Osteoblast (primary cell): ENCODE measurements at places on chromosomes 5 and 9.

- DNase-seq, result no peak
Measured at GRCh38 chr5:166262395-166262794, 2029.0 kb upstream of the WWC1 start.

DNA sequence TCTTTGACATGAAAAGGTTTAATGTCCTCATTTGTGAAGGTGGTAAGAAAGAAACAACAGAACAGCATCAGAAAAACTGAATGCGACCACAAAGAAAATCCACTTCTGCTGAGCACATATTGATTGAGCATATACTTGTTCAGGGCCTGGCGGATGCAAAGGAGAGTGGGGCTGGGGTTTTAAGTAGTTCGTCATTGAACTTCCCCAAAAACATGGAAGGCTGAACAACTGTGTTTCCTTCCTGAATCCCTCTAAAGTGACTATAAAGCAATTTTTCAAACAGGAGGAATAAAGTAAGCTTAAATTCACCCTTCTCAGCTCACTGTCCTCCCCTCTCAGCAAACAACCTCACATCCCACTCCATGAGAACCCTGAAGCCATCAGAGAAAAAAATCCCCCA lies 262.9 kb downstream of the AGTPBP1 start:
- DNase-seq, result no peak

DNA sequence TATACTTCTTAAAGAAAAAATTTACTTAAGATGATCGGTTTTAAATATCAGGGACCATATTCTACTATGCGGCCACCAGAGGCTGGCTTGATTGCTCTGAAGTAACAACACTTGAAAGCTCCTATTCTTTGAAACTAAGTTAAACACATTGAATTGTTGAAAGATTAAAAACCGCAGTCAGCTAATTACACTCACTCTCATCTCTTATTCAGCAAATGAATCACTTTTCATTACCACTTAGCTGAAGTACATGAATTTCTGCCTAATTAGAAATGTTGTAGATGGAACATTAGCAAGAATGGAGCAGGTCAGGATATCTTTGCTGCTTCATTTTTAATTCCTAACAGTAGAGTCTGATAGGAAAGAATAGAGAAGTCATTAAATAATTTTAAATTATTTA lies 42.3 kb downstream of the LSM11 start:
- DNase-seq, result no peak

DNA sequence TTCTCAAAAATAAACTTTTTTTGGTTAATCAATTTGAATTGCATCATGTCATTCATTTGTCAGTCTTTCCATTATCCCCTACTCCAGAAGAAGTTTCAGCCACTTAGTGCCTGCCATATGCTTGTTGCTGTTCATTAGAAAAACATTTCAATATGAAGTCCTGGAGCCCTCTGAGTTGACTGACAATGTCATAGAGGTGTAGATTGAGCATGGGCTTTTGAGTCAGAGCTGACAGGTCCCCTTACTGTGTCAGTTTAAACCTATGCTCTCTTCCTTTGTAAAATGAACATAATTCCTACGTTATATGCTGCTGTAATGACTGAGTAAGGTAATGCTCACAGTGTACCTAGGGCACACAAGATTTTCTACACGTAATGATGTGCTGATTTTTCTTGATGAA lies 114.0 kb downstream of the CTNND2 start:
- no peak for DNase-seq

DNA sequence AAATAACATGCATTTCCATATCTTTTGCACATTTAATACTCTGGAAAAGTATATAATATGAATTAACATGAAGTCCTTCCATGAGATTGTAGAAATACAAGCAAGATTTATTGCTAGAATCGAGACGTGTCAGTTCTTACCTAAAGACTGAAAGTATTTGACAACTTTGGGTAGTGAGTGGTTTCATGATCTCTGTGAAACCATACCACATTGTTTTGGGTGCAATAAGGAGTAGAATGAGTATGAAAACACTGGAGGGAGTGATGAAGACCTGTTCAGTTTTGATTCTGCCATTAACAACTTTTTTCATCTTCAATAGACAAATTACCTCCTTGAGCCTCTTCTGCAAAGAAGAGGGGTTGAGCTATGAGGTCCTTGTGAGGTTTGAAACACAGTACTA lies 133.7 kb downstream of the NUDT12 start:
- no peak for DNase-seq
